ENCODE measurements at places on chromosomes 6 and 20. TPM values are rescaled to one million over a fixed set of nuclear protein-coding genes. Genes with fewer than 3 reads are reported as not detected.

GRCh38 chr6:135866445-135867123 lies 15.1 kb downstream of the PDE7B start:
- H3K4me3 ChIP-seq = no peak overlapping the region
- H3K36me3 ChIP-seq = peaks cover 5% of the 10 kb centered on the region
- DNase-seq = no peak
- H3K27me3 ChIP-seq = no peaks in the 10 kb centered on the region
- H3K4me1 ChIP-seq = peaks cover 5% of the 10 kb centered on the region

- peaks cover 33% of the 10 kb centered on the region for H3K4me1 ChIP-seq
- H3K36me3 ChIP-seq = peaks cover 25% of the 10 kb centered on the region
- peak overlapping the region; percentile 84 for H3K27ac ChIP-seq
- H3K27me3 ChIP-seq = peaks cover 14% of the 10 kb centered on the region
Measured at GRCh38 chr6:43368259-43369160, 937 bp downstream of the ZNF318 start.

DNA sequence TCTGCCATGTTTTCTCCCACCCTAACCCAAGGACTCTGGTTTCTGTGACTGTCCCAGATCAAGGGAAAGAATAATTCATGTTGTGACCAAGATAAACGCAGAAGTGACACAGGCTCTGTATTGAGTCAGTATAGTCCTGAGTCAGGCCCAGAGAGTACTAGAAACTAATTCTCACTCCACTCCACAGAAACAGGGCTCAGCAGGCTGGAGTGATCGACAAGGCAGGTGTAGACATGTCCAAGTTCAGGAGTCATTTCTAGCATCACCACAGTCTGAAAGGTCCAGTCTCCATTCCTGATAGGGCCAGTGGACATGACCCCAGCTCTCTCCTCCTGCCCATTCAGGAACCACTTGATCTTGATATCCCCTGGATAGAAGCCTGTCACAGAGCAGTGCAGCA lies 2.7 kb downstream of the HLA-DOB start:
- DNase-seq = no peak
- no peak overlapping the region for H3K4me3 ChIP-seq

DNA sequence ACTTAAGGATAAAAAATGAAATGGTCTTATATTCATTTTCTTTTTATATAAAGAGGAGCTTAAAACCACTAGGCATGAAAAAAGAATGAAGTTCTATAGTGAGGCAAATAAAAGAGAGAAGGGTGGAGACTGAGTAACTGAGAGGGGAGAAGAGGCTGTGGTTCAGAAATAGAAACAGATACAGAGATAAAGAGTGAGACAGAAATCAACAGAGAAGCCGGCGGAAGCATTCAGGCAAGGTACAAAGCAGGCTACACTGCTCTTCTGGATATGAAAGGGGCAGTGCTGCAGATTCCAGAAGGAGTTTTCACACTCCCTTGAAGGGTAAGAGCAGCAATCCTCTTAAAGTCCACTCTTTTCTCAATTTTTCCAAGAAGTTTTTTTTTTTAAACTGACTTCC lies 29.9 kb downstream of the NFATC2 start:
- peak overlapping the region; percentile 55 for H3K4me3 ChIP-seq
- H3K27me3 ChIP-seq = no peaks in the 10 kb centered on the region
- peak overlapping the region; percentile 90 for H3K27ac ChIP-seq

GRCh38 chr6:157272866-157273755 lies 50.2 kb downstream of the TMEM242 start:
- no peaks in the 10 kb centered on the region for H3K27me3 ChIP-seq
- peak overlapping the region; percentile 50 for H3K4me3 ChIP-seq
- H3K4me1 ChIP-seq = peaks cover 8% of the 10 kb centered on the region
- H3K36me3 ChIP-seq = no peaks in the 10 kb centered on the region

- H3K27me3 ChIP-seq = peaks cover 2% of the 10 kb centered on the region
- no peaks in the 10 kb centered on the region for H3K36me3 ChIP-seq
- H3K4me1 ChIP-seq = no peaks in the 10 kb centered on the region
- DNase-seq = no peak
- no peak overlapping the region for H3K27ac ChIP-seq
- H3K4me3 ChIP-seq = no peak overlapping the region
Measured at GRCh38 chr6:159212525-159213280, 43.5 kb downstream of the FNDC1 start.

DNA sequence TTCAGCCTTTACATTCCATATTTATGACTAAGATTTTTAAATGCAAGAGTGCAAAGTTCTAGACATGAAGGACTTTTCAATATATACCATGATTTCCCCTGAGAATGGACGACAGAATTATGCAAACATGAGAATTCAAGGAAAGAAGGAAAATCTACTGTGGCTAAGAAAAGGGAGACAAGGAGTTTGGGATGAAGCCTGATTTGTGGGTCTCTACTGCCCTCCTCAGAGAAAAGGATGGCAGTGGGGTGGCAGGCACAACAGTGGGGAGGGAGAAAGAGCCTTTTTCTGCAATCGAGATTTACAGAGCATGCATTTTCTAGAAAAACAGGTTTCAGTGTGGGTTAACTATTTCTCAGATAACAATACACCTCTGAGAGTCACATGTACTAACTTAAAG lies 466.9 kb upstream of the NRSN1 start:
- H3K27me3 ChIP-seq = no peaks in the 10 kb centered on the region
- H3K36me3 ChIP-seq = no peaks in the 10 kb centered on the region
- H3K27ac ChIP-seq = no peak overlapping the region
- no peak for DNase-seq
- no peak overlapping the region for H3K4me3 ChIP-seq

DNA sequence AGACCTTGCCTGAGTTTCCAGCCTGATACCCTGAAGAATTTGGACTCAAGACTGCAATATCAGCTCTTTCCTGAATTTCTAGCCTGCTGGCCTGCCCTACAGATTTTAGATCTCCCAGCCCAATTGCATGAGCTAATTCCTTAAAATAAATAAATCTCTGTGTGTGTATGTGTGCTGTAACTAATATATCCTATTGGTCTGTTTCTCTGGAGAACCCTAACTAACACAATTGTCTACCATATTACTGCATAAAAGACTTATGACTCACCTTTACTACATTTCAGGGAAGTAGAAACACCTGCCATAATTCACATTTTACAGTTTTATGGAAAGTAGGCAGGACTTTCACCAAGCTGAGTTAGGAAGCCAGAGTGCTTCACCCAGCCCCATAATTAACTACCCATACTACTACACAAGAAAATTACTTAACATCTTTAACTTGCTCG lies 90.7 kb upstream of the BEND6 start:
- H3K36me3 ChIP-seq = no peaks in the 10 kb centered on the region
- H3K27ac ChIP-seq = no peak overlapping the region
- H3K4me1 ChIP-seq = no peaks in the 10 kb centered on the region
- H3K27me3 ChIP-seq = peaks cover 5% of the 10 kb centered on the region

DNA sequence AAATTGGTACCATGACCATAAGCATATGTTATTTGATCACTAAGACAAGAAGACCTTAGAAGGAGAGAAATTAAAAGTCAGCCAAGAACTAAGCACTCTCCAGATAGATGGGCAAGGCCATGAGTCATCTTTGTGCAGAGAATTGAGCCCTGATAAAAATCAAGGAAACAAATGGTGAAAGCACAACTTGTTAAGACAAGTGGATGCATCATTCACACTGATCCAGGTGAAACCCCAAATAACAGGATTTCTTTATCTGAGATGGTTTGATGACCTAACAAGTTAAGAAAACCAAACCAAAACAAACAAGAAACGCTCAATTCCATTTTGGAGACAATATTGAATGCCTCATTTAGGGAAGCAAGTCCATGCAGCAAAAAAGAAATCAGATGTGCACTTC lies 121.6 kb downstream of the ADAT2 start:
- H3K27me3 ChIP-seq = no peaks in the 10 kb centered on the region
- no peaks in the 10 kb centered on the region for H3K36me3 ChIP-seq
- no peak overlapping the region for H3K27ac ChIP-seq
- no peak for DNase-seq
- no peak overlapping the region for H3K4me3 ChIP-seq
- no peaks in the 10 kb centered on the region for H3K4me1 ChIP-seq

Gene PERP
- 4.7 TPM for total RNA-seq

Gene SIRPD
- 0.17 TPM for total RNA-seq

Gene LY6G6C
- not detected for total RNA-seq

Gene KIF25
- total RNA-seq = not detected

Gene DDO
- total RNA-seq = not detected

Gene BMP7
- total RNA-seq = not detected

All from activated CD4-positive, alpha-beta T cell treated with anti-CD3 and anti-CD28 coated beads, Interleukin-2, amount 10 ng/mL, durations not matched to agents 7 days and 5 days (primary cell).